ENCODE measurements at places on chromosomes 11 and 22.

DNA sequence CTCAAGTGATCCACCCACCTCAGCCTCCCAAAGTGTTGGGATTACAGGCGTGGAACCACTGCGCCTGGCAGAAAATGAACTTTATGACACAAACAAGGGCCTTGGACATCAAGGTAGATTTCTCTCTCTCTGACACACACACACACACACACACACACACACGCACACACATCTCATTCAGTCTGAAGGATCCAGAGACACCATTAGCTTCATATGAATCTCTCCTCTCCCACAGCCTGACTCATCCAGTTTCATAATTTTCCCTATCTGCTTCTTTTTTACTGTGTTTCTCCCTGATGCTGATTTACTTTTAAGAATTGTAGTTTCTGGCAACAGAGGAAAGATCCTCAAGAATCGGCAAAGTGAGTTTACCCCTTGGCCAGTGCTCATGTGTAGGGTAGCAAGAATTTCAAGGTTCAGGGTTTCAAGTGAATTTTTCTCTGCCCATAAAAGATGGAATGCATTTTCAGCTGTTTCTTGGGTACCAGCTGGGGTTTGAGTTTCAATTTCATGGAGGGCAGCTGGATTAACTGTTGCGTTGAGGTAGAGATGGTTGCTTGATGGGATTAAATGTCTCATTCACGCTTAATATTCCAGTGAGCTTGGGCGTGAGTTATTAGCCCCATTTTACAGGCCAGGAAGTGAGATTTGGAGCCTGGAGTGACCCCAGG is 3.5 kb downstream of the MYO18B start:
- no peak for DNase-seq

DNA sequence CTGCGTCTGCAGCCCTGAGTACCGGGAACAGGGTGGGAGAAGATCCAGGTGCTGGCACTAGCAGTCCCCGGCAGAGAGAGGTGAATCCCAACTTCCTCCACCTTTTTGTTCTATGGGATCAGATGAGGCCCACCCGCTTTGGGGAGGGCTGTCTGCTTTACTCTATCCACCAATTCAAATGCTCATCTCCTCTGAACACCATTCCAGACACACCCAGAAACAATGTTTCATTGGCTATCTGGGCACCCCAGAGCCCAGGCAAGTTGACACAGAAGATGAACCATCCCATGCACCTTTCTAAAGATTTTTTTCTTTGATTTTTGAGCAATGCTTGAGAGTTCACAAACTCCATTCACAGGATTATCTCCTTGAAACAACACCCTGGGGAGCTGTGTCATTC is 78.0 kb downstream of the PARVB start:
- DNase-seq, result no peak

GRCh38 chr11:69674267-69674885 is 777 bp downstream of the LTO1 start:
- DNase-seq, result no peak

GRCh38 chr22:46721501-46722085 is 16.5 kb downstream of the CERK start:
- DNase-seq, result no peak

DNA sequence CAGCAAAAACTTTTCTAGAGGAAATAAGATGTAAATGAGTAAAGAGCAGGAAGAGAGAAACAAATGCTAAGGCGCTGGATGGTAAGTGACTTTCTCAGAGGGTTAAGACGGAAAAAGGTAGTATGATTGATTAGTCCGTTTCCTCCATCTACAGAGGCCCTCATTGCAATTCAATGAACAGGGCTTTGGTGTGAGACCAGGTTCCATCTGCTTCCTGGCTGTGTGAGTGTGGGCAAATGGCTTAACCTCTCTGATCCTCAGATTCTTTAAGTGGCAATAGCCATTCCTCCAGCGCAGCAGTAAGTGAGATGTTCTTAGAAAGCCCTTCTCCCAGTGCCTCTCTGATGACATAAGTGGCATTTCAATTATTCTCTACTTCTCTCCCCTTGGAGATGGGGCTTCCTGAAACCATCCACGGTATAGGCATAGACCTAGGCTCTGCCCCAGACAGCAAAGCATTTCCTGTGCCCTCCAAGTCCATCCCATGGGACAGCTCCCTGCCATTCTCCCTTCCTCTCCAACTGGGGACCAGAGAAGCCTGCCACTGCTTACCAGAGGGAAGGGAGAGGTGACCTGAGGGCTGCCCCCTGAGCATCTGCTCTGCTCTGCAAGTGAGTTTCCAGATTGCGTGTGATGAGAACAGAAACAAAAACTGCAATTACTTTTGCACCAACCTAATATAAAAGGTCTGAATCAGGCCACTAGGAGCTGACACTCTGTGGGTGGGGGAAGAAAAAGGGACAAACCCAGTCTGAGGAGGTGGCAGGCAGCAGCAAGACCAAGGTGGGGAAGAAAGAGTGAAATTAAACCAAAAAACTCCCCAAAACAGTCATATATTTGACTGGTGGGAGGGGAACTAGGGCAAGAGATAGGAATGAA is 12.7 kb upstream of the CD44 start:
- no peak for DNase-seq

DNA sequence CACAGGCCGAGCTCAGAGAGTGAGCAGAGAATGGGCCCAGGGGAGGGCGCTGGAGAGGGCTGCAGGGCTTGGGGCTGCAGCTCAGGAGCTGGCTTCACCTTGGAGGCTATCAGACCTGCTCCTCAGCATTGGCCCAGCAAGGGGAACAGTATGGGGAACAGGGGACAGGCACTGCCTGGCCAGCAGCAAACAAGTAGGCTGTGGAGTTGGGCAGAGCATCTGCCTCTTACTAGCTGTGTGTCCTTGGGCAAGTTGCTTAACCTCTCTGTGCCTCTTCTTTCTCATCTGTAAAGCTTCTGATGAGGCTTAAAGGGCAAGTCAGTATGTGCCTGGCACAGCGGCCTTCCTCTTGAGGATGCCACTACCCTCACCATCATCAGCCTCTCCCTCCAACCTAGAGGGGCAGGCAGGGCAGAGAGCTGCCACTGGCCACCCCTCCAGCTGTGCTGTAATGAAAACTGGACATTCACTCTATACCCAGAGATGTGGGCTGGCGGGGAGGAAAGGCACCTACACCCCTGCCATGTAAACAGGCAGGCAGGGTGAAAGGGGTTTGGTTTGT is 7.5 kb upstream of the CDKN1C start:
- DNase-seq, result no peak

DNA sequence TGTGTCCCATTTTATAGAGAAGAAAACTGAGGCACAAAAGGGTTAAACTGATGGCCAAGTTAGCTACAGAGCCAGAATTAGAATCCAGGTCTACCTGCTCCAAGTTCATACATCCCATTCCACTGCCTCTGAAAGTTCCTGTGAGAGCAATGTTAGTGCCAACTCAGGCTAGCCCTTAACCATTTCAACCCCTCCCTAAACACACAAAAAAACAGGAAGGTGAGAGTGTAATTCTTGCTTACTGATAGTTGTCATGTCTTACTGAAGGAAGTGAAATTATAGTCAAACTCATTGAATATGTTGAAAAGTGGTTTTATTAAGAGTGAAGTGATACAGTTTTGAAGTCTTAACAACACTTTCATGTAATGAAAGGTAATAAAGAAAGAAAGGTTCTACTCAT is 2.9 kb upstream of the E2F8 start:
- DNase-seq, result no peak

GRCh38 chr11:2307501-2308331 is 5.9 kb downstream of the TSPAN32 start:
- no peak for DNase-seq

- DNase-seq, result no peak
These were observed 32.3 kb downstream of the WEE1 start for GRCh38 chr11:9605742-9606141.

DNA sequence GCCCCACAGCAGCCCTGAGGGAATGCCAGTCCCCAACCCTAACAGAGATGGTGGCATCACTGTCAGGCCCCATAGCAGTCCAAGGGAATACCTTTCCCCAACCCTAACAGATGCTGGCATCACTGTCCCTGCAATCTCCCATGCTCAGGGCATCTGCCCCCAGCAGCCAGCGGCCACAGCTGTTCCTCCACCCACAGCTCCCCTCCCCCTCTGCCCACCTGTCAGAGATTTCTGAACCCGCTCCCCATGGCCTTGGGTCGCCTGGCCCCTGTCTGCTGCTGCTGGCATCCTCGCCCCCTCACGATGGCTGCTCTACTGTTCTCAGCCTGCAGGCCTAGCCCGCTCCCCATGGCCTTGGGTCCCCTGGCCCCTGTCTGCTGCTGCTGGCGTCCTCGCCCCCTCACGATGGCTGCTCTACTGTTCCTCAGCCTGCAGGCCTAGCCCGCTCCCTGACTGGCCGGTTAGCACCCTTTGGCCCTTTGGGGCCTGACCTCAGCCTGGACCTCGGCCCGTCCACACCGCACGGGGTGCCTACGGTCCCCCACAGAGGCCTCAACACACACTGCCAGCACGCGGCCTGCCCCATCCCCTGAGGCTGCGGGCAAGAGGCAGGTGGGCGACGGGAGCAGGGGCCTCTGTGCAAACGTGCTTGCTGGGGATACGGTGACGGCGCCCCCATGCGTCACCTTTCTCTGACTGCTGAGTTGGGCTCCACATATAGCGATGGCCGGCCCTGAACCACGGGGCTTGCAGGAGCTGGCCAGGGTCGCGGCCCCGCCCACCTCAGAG is 20.7 kb downstream of the CHID1 start:
- no peak for DNase-seq

DNA sequence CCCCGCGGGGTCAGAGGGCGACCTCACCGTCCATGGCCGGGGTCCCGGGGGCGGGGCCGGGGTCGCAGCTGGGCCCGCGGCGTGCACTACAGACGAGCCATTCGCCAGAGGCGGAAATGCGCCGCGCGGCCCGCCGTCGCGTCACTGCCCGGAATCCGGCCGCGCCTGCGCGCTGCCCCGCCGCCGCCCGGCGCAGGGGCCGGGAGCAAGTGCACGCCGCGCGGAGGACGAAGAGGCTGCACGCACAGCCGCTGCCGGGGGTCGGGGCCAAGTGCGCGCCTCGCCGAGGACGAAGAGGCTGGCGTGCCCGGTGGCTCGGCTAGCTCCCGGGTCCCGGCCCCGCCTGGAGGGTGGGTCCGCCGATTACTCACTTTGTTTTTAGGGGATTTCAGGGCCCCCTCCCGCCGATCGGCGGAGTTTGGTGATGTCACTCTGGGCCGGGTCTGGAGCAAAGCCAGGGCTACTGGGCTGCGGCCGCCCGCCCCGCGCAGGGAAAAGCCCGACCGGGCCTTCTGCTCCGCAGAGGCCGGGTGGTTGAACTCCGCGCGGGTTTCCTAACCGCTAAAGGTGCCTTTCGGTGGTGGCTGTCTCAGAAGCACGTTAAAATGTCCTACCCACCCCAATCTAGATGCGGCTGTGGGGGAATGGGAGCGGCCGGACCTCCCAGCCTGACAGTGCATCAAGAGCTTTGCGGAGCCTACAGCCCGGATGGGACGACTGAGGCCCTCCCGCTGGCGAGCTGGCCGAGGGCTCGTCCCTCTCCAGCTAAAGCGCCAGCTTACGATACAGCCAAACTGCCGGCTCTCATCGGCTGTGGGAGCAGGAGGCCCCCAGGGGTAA is at the start of gene RELA:
RELA (minus strand) TSS at position 118 of the 840 bp plus-strand sequence; CDS start at position 34, 84 bp downstream.
- DNase-seq, result peak; percentile 90

DNA sequence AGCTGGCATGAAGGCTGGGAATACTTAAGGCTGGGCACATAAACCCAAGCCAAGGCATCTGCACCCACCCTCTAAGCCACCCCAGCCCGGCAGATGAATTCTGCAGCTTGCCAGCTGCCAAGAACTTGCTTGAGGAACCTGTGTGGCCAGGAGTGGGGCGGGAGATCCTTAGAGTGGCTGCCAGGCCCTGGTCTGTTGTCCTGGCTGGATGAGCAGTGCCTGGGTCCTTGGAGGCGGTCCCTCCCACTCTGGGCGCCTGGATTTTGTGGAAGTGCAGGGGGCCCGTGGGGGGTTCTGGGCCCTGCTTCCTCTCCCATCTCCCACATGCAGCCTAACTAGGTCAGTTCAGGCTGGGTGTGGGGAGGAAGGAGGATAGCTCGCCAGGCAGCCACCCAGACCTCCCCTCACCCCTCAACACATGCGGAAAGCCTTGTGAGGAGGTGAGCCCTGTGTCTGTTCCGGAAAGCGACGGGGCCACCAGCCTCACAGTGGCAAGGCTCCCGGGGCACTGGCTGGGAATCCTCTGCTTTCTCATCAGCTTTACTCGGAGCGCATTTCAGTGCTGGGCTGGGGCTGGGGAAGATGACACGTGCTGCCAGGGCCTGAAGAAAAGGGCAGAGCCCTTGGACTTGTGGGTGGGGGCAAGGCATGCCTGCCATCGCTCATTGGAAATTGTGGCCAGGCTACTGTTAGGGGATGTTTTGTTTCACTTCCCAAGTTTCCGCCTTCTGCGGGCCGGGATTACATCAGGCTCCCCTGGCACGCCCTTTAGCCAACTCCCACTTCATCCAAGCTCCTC is 8.4 kb downstream of the DAGLA start:
- no peak for DNase-seq

- DNase-seq, result no peak
These were observed 29.5 kb downstream of the CHST1 start for GRCh38 chr11:45635907-45636306.

DNA sequence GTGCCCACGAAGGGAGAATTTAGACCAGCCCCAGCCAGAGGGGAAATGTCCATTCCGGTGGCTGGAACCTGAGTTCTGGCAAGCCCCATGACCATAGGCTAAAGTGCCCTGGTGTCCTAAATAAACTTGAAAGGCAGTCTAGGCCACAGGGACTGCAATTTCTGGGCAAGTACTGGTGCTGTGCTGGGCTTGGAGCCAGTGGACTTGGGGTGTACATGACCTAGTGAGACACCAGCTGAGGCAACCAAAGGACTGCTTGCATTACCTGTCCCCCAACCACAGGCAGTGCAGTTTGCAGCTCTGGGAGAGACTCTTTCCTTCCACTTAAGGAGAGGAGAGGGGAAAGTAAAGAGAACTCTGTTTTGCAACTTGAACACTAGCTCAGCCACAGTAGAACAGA is 23.7 kb downstream of the RRP8 start:
- DNase-seq, result no peak

GRCh38 chr11:8206251-8207079 is 37.6 kb upstream of the RIC3 start:
- no peak for DNase-seq

GRCh38 chr22:24406322-24407277 is 20.8 kb upstream of the ADORA2A start:
- no peak for DNase-seq

DNA sequence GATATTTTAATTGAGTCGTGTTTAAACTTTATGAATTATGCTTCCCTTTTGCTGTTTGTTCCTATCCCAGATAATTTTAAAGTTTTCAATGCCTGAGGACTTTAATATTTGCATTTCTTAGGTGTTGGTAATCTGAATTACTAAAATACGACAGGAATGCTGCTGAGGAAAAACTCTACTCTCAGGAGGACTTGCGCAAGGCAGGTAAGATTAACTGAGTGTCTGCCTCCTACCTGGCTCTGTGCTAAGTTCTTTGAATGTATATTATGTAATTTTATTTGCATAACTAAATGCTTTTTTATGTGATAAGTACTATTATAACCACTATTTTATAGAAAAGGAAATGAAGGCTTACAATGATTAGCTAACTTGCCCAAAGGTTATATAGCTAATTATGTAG is 2.7 kb upstream of the KCNA4 start:
- no peak for DNase-seq

GRCh38 chr11:104704888-104705287 is 193.4 kb downstream of the CASP12 start:
- DNase-seq, result no peak
